Large intestine (tissue), 12 donors: ENCODE measurements at places on chromosomes 7 and 10. TPM values are rescaled to one million over a fixed set of nuclear protein-coding genes. Genes with fewer than 3 reads are reported as not detected.

- no peak for DNase-seq
These were observed 191.0 kb upstream of the BET1 start for GRCh38 chr7:94195201-94195600.

The NME8 gene
- 0.04 TPM for polyA plus RNA-seq

- DNase-seq = no peak
These were observed 234.3 kb downstream of the SH2D4B start for GRCh38 chr10:80771902-80772555.

The PRKG1 gene
- 12.0 TPM for polyA plus RNA-seq

GRCh38 chr7:81534446-81534845, 235.4 kb downstream of the HGF start:
- DNase-seq = no peak

GRCh38 chr7:159007364-159007995, 137.2 kb downstream of the VIPR2 start:
- DNase-seq = no peak

- no peak for DNase-seq
These were observed 41.7 kb upstream of the DPYSL4 start for GRCh38 chr10:132145002-132145401.

- no peak for DNase-seq
These were observed 151.9 kb upstream of the ITGB1 start for GRCh38 chr10:33109788-33110469.

DNA sequence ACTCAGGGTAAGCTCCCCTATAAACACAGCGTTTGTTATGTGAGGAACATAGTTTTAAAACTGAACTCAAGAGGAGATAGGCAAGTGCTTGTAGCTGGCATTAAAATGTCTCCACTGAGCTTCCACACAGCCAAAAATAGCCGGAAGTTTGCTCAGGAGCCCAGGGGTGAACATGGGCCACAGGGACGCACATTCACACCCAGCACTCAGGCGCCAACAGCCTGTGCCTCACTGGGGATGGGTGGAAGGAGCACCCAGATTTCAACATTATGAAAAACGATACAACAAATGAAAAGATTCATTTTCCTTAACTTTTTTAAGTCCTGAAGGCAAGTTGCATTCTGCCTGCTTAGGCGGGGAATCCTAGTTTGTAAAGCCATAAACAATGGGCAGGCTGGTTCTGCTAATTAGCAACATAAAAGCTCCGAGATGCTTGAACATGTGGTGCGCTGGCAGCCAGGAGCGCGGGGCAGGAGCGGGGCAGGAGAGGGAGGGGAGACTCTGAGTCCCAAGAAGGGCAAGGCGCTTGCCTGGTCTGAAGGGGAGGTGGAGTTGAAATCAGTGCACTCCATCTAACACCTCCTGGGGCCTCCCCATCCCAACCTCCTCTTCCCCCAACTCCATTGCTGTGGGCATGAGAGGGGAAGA, 235.9 kb downstream of the COBL start:
- no peak for DNase-seq
